ENCODE measurements at places on chromosomes 13 and 19.
A peak's percentile ranks its signal among the peaks of the same experiment; 100 is the strongest.

DNA sequence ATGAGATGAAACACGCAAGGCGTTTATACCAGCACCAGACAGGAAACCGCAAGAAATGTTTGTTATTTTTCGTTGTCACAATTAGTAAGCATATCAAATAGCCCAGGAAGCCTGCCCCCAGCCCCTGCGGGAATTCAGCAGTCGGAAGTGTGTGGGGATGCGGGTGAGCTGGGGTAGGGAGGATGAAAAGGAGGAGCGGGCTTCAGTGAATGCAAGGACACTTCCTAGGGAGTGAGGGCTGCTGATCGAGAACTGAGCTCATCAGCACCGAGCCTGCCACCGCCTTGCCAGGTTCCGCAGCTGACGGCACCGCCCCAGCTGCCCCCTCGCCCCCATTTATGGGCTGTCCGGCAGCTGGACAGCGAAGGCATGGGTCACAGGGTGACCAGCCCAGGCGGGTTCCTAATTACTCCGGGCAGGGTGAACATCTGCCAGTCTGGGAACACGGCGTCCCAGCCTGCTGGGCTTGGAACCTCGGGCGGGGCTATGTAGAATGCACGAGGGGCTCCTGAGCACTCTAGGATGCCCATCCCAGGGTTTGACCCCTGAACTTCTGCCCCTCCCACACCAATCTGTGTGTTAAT, 1.6 kb upstream of the BEST2 start:
- DNase-seq = no peak

DNA sequence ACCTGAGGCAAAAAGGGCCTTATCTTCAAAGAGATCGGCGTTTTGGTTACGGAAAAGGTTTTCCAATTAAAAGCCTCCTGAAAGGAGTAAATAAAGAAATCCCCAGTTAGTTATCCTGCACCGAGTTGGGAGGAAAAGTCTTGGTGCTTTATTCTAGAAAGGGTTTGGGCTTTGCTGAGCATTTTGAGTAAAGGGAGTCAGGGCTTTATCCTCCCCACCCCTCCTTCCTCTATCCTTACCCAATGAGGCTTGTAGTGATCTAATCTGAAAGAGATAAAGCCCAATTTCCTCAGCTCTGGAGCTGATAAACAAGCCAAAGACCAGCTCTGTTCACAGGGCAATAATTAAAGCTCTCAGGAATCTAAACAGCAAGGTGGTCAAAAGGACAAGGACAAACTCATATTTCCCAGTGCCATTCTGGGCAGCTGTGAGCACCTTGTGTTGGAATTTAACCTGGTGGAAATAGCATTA, 188.9 kb upstream of the TSC22D1 start:
- DNase-seq = no peak

GRCh38 chr13:56558698-56559320, 581.9 kb upstream of the PRR20A start:
- no peak for DNase-seq

DNA sequence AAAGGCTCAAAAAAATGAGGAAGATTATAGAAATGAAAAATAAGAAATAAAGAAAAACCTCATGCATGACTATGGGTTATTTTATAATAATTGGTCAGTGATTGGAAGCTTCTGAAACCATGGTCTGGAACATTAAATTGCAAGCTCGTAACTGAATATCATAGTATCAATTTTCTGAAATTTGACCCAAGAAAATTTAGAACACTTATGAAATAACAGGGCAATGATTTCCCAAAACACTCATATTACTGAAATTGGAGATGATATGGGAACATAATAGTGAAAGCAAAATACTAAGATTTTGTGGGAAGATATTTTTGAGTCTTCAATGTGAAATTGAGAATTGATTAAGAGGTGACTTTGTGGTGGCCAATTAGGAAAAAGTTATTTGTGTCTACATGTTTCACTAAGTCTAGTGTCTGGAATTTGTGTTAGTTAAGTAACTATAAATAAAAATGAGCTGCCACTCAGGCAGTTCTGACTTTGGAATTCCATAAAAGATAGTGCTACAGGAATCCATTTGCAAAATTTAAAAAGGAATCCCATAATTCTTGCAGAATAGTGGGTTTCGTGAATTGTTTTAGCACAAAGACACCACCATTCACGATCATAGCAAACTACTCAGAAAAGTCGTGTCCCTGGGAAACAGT, 603.0 kb downstream of the LMO7 start:
- no peak for DNase-seq

- DNase-seq = no peak
These were observed 6.2 kb downstream of the BCL3 start for GRCh38 chr19:44754750-44755080.

DNA sequence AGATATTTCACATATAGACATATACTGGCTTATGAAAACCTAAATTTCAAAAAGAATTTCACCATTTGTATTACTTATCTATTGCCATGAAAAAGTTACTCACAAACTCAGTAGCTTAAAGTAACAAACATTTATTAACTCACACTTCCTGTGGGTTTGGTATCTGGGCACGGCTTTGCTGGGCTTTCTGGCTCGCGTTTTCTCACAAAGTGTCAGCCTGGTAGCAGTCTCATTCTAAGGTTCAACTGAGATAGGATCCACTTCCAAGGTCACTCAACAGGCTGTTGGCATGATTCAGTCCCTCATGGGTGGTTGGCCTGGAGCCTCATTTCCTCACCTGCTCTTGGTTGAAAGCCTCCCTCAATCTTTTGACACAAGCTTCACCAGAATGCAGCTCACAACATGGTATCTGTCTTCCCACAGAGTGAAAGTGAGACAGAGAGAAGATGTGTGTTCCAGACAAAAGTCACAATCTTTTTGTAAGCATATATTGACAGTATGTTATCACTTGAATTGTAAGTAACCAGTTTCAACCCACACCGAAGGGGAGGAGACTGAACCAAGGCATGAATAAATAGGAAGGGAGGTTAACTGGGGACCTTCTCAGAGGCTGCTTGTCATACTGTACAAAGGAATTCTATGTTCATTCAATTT, 1065.8 kb upstream of the SPRY2 start:
- no peak for DNase-seq

DNA sequence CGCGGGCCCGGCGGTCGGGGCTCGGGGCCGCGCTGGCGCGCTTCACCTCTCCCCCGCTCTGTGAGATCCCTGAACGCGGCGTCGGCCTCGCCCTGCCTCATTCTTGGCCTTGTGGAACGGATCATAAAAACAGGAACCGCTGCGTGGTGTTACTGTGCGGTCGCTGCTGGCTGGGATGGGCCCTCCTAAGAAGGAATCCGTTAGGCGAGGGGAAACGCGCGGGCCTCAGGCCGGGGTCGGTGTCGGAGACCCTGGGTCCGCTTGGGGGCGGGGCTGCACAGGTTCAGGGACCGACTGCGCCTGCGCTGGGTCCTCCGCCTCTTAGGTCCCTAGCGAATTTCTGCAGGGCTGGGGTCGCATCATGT, 381 bp downstream of the CKAP2 start:
- DNase-seq = peak; percentile 11

DNA sequence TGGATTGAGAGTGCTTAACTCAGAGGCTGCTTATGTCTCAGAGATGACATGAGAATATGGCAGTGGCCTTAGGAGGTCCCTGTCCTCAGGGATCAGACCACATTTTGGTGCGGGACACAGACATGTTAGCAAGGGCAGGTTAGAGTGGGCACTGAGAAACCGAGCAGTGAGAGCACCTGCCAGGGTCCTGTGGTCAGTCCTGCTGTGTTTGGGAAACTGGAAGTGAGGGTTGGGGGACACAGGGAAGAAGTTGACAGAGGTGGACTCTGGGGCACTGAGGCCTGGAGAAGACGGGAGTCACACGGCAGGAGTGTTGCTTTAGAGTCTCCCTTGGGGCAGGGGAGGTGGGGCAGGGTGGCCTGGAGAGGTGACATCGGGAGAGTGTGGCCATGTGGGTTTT, 7.4 kb downstream of the IGFLR1 start:
- DNase-seq = no peak

DNA sequence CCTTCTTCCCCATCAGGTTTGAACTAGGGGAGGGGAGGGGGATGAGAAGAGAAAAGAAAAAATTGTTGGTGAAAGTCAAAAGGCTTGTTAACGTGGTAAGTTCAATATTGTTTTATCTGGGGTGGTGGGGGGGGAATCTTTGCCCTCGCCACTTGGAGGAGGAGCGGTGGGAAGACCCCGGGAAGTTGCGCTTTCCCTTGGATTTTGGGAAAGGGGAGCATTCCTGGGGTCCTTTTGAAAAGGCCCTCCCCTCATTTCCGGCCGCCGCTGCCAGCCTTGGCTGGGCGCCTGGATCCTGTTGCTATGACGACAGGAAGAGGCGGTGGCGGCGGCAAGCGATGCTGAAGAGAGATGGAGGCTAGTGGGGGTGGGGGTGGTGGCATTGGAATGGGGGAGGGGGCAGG, 4.6 kb upstream of the CACNG8 start:
- DNase-seq = no peak

GRCh38 chr13:105087945-105088344, 1447.5 kb downstream of the EFNB2 start:
- DNase-seq = no peak

DNA sequence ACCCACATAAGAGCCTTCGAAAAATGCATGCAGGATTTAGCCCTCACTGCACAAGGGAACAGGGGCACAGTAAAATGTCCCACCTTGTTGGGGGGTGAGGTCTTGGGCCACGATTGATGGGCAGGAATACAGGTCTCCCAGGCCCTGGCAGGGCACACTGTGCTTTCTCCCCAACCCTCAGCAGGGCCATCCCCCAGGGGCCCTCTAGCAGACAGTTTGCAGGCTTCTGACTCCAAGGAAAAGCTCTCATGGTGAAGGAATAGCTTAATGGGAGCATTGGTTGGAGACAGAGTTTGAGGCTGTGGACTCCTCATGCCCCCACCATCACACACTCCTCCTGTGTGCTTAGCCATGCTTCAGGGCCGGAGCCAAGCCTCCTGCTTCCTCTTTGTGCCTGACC, 484.6 kb downstream of the ZNF536 start:
- DNase-seq = no peak

GRCh38 chr19:28968721-28969120, 244.2 kb downstream of the UQCRFS1 start:
- no peak for DNase-seq

DNA sequence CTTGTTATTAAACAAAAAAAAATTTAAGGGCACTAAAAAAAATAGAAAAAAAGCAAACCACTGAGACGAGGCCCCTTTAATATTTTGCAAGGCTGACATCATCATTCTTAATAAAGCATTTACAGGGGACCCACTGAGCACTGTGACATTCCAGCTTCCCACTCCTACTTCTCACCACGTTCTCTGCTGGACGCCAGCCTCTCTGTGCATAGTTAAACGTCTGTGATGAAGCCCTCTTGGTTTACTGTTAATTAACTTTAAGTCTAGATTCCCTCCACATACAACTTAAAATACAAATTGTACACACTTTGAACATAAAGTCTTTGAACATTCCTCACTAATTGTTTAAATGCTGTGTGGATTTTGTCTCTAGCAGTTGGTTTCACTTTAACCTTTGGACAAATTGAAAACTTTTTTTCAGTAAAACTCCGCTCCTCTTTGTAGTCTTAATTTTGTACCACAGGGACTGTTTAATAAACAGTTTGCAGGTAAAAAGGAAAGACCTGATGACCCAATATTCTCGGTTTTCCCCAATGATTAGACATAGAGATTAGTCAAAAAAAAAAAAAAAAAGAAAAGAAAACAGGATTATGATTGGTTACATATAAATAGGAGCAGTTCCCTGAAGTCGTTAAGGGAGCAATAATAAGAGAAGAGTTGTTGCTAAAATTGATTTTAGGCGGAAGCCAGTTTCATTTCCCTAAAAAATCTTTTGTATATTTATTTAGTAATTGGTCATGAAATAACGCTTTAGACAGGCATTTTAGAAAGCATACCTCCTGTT, 219.8 kb downstream of the MZT1 start:
- DNase-seq = no peak

DNA sequence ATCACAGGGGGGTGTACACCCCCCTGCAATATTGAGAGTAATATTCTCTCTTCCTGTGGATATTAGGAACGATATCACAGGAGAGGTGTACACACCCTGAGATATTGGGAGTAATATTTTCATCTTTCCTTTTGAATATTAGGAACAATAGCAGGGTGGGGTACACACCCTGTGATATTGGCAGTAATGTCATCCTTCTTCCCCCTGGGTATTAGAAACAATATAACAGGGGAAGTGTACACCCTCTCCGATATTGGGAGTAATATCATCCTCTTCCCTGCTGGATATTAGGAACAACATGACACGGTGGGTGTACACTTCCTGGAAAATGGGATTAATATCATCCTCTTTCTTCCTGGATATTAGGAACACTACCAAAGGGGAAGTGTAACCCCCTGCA, 57.8 kb upstream of the CEACAM21 start:
- DNase-seq = no peak

DNA sequence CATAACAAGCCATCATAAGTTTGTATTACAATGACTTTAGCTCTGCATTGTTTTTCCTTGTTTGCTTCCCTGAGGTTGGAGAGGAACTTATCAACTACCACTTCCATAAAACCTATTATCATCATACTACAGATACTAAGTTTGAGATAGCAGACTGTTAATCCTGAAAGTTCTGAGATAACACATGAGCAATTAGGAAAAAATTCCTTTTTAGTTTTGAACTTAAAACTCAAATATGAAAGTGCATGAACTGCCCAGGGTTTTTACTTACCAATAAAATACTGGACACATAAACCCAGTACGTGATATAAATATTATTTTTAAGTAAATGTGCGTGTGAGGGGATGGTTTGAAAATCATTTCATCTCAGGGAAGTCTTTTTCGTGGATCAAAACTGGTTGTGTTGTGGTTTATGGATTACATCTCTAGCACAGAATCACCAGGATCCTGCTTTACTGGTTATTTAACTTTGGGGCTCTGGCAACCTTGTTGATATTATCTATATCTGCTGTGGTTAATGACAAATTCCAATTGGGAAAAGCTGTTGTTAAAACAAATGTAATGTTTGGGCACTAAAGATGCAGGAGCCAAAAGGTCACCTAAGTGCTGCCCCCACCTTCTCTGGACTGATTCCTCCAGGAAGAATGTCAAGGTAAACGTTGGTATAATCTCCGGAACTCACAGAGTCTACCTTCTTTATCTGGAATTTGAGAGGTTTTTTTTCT, 12.4 kb downstream of the CDX2 start:
- DNase-seq = no peak

DNA sequence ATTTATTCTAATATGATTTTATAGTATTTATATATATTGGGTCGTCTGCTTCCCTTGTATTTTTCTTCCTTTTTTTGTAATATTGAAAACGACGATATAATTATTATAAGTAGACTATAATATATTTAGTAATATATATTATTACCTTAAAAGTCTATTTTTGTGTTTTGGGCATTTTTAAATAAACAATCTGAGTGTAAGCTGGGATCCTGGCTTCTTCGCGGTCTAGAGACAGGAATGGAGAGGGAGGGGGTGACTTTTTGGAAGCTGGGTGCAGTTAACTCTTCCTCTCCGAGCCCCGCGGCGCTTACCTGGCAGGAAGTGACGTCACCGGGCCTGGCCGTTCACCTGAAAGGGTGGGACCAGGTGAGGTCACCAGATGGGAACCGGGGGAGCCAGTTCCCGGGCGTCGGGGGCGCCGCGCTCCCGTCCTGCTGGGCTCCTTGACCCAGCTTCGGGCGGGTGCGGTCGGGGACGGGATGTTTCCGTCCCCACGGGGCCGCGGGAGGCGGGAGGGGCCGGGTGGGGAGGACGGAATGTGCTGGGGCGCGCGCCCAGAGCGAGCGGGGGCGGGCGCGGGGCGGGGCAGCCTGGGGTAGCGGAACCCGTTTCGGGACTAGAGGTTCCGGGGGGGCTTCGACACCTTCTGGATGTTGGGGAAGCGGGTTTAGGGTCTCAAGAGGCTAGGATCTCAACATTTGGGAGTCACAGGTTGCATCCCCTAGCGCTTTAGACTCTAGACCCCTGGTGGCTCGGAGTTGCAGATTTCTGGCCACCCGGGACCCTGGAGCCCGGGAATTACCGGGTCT, 2.8 kb downstream of the ZFP36 start:
- DNase-seq = no peak

All from fibroblast of skin of left biceps (primary cell).